ENCODE measurements at places on chromosomes 6 and 20. TPM values are rescaled to one million over a fixed set of nuclear protein-coding genes. Genes with fewer than 3 reads are reported as not detected.

DNA sequence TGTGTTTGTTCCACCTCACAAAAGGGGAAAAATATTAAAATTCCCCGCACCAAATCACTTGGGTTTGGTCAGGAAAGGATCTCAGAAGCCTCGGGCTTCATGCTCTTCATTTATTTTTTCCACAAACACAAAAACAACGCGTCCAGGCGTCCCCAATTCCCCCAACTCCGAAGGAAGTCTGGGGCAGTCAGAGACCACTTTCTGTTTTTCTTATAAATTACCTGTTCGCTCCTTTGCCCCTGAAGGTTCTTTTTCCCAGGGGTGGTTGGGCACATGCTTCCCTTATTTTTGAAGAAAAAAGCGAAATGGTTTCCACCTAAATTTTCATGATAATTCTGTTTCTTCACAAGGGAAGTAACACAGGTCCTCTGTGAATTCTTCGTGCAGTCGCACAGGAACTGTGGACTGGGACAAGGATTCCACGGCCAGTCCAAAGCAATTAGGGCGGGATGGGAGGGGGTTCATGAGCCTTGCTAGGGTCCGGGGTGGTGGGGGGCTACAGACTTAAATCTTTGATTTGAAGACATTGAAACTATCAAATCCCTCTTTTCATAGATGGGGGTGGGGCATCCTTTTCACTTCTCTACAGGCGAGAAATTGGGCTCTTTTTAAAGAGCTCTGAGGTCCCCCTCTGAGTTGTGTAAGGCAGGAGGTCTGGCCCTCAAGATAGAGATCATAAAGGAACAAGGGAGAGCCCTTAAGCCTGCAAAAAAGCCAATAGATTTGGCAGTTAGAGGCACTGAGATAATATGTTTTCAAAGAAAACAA is 30.5 kb upstream of the HFE start:
- H3K27ac ChIP-seq: peak overlapping the region; percentile 99
- peaks cover 3% of the 10 kb centered on the region for H3K27me3 ChIP-seq
- H3K4me3 ChIP-seq: peak overlapping the region; percentile 85
- H3K4me1 ChIP-seq: peaks cover 34% of the 10 kb centered on the region

DNA sequence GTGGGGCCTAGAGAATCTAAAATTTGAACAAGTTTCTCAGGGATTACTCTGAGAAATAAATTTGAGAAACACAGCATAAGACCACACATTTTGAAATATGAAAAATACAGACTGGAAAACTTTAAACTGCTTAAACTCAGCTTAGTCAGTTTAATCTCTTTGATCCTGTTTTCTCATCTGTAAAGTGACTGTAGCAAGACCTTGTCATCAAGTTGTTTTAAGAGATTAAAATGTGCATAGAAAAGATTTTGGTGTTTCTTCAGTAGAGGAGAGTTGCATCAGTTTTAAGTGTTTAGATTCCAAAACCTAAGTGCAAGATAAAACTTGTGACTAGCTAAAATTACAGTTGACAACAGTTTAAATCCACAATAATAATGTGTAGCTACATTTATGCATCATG is 8.1 kb upstream of the BCKDHB start:
- H3K36me3 ChIP-seq: no peaks in the 10 kb centered on the region
- H3K4me1 ChIP-seq: peaks cover 4% of the 10 kb centered on the region
- H3K27ac ChIP-seq: no peak overlapping the region
- H3K27me3 ChIP-seq: peaks cover 7% of the 10 kb centered on the region

- no peaks in the 10 kb centered on the region for H3K36me3 ChIP-seq
- no peak overlapping the region for H3K4me3 ChIP-seq
- no peak for DNase-seq
- H3K27me3 ChIP-seq: no peaks in the 10 kb centered on the region
- H3K27ac ChIP-seq: no peak overlapping the region
Measured at GRCh38 chr6:5670811-5671561, 335.7 kb downstream of the NRN1 start.

- peaks cover 4% of the 10 kb centered on the region for H3K36me3 ChIP-seq
- DNase-seq: no peak
- H3K4me3 ChIP-seq: no peak overlapping the region
- H3K27me3 ChIP-seq: no peaks in the 10 kb centered on the region
Measured at GRCh38 chr6:156795825-156796224, 18.6 kb downstream of the ARID1B start.

DNA sequence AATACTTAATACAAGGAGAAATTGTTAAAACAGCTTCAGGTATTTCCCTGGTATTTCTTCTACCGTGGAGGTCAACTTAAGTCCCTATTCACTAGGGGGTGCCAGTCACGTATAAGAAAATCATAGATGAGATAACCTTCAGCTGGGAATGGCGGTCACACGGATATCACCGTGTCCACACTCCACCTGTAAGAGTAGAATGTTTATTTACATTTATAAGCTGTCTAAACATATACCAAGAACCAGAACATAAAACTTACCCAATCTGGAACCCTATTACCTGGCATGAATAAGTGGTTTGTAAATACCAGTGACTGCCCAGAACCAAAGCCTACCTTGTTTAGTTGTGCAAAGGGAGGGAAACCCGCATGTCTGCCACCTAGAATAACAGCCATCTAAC is 1.9 kb upstream of the ELOVL4 start:
- H3K4me3 ChIP-seq: peak overlapping the region; percentile 7
- H3K27ac ChIP-seq: no peak overlapping the region
- no peaks in the 10 kb centered on the region for H3K36me3 ChIP-seq
- H3K4me1 ChIP-seq: peaks cover 25% of the 10 kb centered on the region
- H3K27me3 ChIP-seq: peaks cover 34% of the 10 kb centered on the region

LKAAEAR1 gene
- total RNA-seq: not detected

ANKRD6 gene
- total RNA-seq: 4.5 TPM

- H3K36me3 ChIP-seq: peaks cover 6% of the 10 kb centered on the region
- no peak for DNase-seq
- H3K4me1 ChIP-seq: peaks cover 26% of the 10 kb centered on the region
- peak overlapping the region; percentile 95 for H3K4me3 ChIP-seq
- H3K27me3 ChIP-seq: no peaks in the 10 kb centered on the region
- H3K27ac ChIP-seq: peak overlapping the region; percentile 100
Measured at GRCh38 chr6:26249707-26249956, 115.4 kb upstream of the BTN3A2 start.

DNA sequence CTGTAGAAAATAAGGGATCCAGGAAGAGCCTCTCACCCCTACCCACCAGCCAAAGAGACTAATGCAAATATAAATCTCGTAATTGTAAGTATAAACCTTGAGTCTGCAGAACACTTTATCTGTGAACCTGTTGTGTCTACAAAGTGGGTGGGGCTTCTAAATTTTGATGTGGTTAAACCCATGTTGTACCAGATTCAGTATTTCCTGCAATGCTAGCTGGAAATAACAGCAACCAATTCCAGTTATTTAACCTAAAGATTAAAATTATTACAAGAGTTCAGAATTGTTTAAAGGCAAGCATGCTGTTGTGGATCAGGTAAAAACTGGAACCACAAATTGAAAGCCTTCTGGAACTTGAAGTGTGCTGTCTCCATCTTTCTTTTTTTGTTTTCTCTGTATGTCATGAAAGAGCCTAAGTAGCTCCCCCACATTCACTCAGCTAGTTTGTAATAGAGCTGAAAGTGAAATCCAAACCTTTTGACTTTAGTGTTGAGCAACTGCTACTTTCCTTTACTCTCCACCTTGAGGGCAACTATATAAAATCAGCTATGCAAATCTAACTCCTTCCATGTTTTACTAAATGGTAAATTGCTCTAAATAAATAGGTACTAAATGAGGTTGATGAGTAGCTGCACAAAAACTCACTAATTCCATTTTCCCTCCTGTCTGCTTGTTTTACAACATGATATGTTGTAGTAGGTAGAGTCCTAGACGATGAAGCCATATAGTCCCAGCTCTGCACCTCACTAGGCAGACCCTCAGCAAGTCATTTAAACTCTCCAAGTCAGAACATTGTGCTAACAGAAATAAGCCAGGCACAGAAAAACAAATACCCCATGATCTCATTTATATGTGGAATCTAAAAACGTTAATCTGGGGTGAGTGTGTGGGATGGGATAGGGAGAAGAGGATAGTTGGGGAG is 17.9 kb upstream of the THEMIS start:
- no peaks in the 10 kb centered on the region for H3K27me3 ChIP-seq
- peaks cover 84% of the 10 kb centered on the region for H3K4me1 ChIP-seq
- H3K27ac ChIP-seq: peak overlapping the region; percentile 77
- peaks cover 27% of the 10 kb centered on the region for H3K36me3 ChIP-seq
- H3K4me3 ChIP-seq: peak overlapping the region; percentile 70

DNA sequence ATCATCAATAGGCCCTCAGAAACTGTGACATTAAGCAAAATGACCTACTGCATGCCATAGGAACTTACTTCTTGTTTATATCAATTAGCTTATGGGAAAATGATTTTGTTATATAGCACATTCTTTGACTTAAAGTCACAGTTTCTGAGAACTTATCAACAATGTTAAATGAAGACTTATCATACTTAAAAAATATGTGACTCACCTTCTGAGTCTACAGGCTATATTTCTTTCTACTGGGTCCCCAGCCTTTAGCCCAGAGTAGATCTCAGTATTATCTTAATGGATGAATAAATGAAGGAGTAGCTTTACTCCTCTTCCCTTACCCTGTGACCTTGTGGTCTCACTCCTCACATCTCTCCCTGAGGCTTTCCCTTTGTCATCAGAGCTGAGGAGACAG is 180.2 kb downstream of the MAFB start:
- no peak overlapping the region for H3K4me3 ChIP-seq
- no peaks in the 10 kb centered on the region for H3K36me3 ChIP-seq
- H3K27ac ChIP-seq: no peak overlapping the region
- no peaks in the 10 kb centered on the region for H3K27me3 ChIP-seq
- no peak for DNase-seq

MLN gene
- total RNA-seq: not detected

- H3K36me3 ChIP-seq: no peaks in the 10 kb centered on the region
- H3K27ac ChIP-seq: no peak overlapping the region
- H3K27me3 ChIP-seq: no peaks in the 10 kb centered on the region
- H3K4me3 ChIP-seq: no peak overlapping the region
- no peak for DNase-seq
Measured at GRCh38 chr20:44723391-44723790, 8.2 kb downstream of the CCN5 start.

ELOVL4 gene
- total RNA-seq: 2.1 TPM

- no peak overlapping the region for H3K27ac ChIP-seq
- H3K4me3 ChIP-seq: no peak overlapping the region
- no peaks in the 10 kb centered on the region for H3K27me3 ChIP-seq
- no peak for DNase-seq
Measured at GRCh38 chr6:77425671-77426070, 37.6 kb downstream of the HTR1B start.

- no peak overlapping the region for H3K4me3 ChIP-seq
- H3K36me3 ChIP-seq: no peaks in the 10 kb centered on the region
- DNase-seq: no peak
- peaks cover 5% of the 10 kb centered on the region for H3K4me1 ChIP-seq
- no peak overlapping the region for H3K27ac ChIP-seq
Measured at GRCh38 chr6:166552600-166552999, 33.9 kb downstream of the RAMACL start.

GNL1 gene
- total RNA-seq: 64.0 TPM

GRCh38 chr6:153804755-153805330 is 234.2 kb upstream of the OPRM1 start:
- H3K4me1 ChIP-seq: no peaks in the 10 kb centered on the region
- no peak overlapping the region for H3K4me3 ChIP-seq
- no peaks in the 10 kb centered on the region for H3K27me3 ChIP-seq

Measured in activated CD8-positive, alpha-beta memory T cell treated with anti-CD3 and anti-CD28 coated beads, Interleukin-2, amount 10 ng/mL, durations not matched to agents 7 days and 5 days (primary cell).